ENCODE measurements at places on chromosomes 16 and 17.

DNA sequence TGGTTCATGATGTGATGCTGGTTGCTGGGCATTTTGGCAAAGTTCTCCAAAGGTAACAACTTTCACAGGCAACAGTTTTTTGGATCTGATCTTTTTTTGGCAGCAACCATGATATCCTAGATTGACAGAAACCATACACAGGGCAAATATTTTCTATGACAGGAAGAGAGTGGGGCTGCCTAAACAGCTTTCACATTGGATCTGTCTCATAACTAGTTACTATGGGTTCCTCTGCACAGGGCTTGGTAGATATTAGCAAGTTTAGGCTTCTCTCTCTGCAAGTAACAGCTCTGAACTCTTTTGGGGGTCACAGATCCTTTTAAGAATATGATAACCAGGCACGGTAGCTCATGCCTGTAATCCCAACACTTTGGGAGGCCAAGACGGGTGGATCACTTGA, 28.6 kb downstream of the COG4 start:
- no peak for DNase-seq

DNA sequence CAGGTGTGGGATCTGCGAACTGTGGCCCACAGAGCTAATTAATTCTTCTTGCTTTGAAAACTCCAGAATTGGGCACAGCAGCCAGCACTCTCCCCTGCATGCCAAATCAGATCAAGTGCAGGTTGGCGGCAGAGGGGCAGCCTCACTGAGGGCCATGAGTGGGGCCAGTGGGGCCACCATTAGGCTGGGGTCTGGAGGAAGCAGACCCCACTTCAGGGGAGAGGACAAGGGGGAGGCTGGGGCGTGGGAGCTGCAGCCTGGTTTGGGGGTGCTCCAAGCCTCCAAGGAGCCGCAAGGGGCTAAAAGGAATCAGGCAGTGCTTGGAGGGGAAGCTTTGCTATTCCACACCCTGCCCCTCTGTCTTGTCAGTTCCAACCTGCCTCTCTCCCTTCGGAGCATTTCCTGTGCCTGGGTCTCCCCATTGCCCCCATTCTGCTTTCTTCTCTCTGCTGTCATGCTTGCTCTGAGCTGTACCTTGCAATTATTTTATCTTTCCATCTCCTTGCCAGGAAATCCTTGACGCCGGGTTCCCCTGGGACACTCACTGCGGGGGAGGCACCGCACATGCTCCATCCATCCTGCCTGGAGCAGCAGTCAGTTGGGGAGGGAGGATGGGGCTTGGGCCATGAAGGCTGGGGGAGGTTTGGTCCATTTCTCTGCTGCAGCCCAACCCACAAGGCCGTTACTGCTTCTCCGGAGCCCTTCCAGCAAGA, 3.3 kb upstream of the ABCC3 start:
- no peak for DNase-seq

DNA sequence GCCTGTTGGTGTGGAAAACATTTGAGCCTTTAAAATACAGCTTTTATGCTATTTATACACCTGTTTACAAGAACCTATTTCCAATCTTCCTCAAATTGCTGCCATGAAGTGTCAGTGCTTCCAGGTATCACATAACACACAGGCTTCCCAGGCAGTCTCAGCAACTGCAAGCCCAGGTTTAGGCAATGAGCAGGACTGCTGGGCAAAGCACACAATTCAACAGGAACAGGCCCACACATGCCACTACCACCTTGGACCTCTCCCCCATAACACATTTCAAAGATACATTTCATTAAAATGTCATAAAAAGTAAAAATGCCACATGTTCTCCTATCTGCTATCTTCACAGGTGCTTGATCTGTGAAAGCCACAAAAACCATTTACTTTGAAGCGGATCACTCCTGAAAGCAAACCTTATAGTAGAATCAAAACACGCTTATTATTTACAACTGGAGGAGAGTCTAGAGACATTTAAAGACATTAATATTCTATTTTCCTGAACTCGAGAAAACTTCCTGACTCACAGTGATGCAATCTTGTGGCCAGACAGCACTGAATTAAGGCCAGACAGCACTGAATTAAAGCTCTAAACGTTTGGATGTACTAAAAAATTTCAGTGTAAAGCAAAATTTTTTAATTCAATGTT, 31.5 kb downstream of the ANKFY1 start:
- DNase-seq, result no peak

DNA sequence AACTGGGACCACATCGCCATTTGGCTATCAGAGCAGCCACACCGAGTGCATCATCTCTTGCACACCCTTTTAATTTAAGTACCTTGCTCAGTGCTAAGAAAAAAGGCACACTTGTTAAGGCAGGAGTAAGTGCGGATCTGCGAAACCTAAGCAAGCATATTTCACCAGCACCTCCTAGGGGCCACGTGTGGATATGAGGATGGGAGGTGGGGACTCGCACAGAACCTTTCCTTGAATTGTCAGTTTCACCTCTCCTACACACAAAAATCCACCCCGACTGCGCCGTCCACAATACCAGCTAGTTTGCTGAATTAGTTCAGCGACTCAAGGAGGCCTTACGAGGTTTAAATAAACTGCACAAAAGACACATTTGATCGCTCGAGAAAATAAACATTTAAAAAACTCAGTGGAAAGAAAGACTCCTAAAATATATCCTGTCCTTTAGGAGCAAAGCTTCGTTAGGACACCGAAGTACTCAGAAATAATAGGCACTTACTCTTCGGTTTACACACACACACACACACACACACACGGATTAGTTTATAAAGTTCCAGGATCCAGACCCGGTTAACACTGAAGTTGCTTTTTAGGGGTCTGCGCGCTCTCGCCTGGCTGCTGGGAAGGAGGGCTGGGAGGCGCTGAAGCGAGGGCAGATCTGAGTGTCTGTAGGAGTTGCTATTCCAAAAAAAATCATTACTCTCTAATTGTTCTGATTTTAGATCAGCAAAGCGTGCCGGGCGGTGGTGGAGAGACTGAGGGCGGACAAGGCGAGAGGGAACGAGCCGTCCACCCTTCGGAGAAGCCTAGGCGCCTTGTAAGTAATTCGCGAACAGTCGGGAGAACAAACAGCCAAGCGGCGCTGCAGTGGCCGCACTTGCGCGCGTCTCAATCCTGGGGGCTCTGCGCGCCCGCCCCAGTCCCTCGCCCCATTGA, 1.0 kb upstream of the KCNJ2 start:
- no peak for DNase-seq

DNA sequence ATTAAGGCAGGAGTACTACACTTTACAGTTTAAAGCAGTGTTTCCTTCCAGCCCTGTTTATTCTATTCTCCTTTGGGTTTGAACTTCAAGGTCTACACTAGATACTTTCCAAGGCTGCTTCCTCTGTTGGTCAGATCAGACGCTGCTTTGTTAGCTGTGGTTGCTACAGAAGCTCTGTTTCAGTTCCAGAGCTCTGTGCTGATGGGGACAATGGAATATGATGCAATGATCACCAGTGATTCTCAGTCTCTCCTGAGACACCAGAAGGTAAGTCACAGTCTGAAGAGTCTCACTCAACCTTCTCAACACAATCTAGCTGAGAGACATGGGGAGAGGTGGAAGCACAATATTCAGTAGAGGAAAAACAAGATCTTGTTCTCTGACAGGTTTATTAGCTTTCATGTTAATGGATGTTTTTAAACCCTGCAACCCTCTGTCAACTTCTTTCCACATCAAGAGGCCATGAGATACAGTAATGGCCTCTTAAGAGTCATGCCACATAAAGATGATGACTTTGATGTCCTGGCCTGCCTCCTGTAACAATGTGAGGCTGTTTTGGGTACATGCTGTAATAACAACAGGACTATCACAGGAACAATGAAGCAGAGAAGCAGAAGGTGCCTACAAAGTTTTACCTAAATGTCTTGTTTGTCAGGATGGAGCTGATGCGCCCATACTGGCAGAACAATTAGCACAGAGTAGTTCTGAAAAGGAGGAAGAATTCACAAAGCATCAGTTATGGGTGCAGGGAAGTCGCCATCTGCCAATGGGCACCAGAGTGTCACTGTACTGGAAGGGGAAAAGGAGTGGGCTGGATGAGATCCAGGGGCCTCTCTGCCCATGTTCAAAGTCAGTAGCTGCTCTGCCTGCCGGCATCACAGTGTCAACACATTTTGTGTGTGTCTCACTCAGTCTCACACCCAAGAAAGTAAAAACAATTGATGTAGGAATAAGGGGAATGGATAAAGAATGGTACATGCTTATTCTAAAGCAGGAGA, 33.4 kb downstream of the PSME3IP1 start:
- no peak for DNase-seq

DNA sequence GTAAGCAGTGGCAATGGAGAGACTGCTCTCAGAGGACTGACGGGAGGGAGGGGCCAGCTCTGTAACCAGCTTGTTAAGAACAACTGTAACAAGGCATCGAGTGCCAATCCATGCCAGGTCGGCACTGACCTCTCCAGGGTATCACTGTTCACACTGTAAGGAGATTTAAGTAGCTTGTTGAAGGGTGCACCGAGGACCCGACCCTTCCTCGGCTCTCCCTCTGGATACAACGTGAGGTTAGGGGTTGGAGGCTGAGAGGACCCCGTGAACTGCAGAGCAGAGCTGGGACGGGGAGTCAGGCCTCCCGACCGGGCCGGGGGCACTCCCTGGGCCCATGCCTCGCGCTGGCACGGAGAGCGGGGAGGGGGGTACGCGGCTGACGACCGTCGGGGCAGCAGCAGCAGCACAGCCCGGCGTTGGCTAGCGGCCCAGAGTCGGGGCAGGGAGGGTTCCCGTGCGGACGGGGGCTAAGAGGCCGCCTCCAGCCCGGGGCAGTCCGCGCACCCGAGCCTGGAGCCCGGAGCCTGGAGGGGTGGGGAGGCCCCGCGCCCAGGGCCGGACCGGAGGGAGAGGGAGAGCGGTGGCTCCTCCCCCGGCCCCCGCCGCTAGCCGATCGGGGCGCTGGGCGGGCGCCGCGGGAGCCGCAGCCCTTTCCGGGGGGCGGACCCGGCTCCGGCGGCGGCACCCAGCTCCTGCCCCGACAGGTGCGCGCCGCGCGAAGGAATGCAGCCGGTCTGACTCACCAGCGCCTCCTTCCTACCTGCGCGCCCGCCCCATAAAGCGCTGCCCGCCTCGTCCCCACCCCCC, at the start of gene ITGB4:
Gene ITGB4, plus strand, starts transcription at position 804 of the 807 bp plus-strand sequence. CDS start 3,245 bp downstream, outside the sequence.
- no peak for DNase-seq

DNA sequence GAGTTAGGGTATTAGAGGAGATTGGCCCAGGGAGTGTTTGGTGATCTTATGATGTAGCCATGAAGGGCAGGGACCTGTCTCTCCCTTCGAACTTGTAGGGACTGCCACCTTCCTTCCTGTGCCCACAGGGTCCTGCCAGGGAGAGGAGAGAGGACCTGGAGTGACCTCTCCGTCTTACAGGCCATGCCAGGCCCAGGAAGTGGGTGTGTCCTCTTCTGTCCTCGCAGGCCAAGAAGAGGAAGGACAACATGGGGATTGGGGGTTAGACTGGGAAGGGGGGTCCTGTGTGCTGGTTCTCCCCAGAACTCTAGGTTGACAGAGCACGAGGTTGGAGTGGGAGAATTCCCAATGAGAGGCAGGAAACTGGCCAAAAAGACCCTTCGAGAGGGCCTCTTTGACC, 43.4 kb upstream of the TAC4 start:
- no peak for DNase-seq

DNA sequence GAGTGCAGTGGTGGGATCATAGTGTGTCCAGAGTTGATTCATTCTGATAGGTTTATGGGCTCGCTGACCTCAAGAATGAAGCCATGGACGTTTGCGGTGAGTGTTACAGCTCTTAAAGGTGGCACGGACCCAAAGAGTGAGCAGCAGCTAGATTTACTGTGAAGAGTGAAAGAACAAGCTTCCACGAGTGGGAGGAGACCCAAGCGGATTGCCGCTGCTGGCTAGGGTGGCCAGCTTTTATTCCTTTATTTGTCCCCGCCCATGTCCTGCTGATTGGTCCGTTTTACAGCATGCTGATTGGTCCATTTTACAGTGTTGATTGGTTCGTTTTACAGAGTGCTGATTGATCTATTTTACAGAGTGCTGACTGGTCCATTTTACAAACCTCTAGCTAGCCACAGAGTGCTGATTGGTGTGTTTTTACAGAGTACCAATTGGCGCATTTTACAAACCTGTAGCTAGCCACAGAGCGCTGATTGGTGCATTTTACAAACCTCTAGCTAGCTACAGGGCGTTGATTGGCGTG, 17.5 kb downstream of the CACNG4 start:
- DNase-seq, result no peak

DNA sequence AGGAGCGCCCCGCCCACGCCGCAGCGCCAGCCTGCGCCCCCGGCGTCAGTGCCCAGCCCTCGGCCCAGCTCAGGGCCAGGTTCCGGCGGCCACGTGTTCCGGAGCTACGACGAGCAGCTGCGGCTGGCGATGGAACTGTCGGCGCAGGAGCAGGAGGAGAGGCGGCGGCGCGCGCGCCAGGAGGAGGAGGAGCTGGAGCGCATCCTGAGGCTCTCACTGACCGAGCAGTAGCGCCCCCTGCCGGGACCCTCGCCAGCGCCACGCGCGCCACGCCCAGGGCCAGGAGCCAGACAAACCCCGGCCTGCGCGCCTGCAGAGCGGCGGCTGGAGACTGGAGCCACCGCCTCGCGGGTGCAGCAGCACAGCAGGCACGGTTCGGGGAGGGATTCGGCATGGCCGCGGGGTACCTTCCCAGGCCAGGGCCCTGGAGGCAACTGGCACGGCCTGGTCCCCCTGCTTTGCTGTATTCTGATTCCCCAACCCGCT, 9.3 kb downstream of the CORO6 start:
- peak; percentile 50 for DNase-seq

DNA sequence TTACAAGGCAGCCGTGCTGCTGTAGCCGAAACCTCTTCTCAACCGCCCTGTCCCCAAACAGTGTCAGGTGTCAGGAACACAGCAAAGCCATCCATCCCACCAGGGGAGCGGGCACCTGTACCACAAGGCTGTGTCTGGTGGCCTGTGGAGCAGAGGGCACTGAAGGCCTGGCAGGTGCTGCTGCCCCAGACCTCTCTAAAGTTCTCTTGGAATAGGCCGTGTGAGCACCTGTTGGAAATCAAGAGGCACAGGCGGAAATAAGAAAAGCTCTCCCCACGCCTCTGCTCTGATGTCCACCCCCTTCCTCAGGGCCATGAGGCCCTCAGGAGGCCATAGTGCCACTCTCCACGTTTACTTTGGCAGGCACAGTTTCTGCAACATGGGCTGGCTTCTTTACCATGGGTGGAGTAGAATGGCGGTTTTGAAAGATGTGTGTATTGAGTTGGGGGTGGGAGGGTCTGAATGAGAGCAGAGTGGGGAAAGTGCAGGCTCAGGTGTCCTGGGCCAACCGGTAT, 99.9 kb upstream of the ZNF750 start:
- DNase-seq, result no peak
